Bronchus fibroblast of lung (primary cell): ENCODE measurements at places on chromosomes 12 and 14. TPM values are rescaled to one million over a fixed set of nuclear protein-coding genes. Genes with fewer than 3 reads are reported as not detected.

DNAH10 gene
- total RNA-seq, result under 0.01 TPM in 2 replicates

TC2N gene
- total RNA-seq, result under 0.01 TPM in 1 of 2 replicates, not detected in the other

PITPNM2 gene
- total RNA-seq, result 5.0 and 5.1 TPM in 2 replicates

ACSS3 gene
- 8.9 and 12.9 TPM in 2 replicates for total RNA-seq

GPR84 gene
- not detected in 2 replicates for total RNA-seq

C12orf50 gene
- not detected in 2 replicates for total RNA-seq

PPP4R4 gene
- 0.45 TPM in 1 of 2 replicates, not detected in the other for total RNA-seq

PTPN11 gene
- 46.4 and 62.4 TPM in 2 replicates for total RNA-seq
